ENCODE measurements at places on chromosomes 7 and 10.

- no peak for DNase-seq
Observed at GRCh38 chr10:10811562-10811961, 206.1 kb upstream of the CELF2 start.

- DNase-seq, result no peak
Observed at GRCh38 chr7:86932038-86932512, 127.4 kb downstream of the ELAPOR2 start.

DNA sequence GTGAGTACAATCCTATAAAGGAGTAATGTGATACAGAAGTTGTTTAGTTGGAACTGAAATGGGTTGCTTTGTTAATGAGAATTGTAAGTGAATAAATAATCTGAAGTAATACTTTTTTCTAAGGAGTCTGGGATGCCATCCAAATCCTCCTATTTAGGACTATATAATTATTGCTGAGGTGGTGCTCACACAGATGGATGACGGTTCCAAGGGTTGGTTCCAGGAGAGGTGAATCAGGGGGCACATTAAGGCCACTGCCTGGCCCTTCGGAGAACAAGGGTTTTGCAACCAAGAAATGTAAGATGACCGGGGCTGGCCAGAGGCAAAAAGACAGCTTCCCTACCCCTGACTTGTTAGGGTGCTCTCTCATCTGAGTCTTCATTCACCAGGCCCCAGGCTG is 352.7 kb downstream of the PHTF2 start:
- no peak for DNase-seq

GRCh38 chr7:135370656-135371055 is 137.0 kb downstream of the STRA8 start:
- no peak for DNase-seq

DNA sequence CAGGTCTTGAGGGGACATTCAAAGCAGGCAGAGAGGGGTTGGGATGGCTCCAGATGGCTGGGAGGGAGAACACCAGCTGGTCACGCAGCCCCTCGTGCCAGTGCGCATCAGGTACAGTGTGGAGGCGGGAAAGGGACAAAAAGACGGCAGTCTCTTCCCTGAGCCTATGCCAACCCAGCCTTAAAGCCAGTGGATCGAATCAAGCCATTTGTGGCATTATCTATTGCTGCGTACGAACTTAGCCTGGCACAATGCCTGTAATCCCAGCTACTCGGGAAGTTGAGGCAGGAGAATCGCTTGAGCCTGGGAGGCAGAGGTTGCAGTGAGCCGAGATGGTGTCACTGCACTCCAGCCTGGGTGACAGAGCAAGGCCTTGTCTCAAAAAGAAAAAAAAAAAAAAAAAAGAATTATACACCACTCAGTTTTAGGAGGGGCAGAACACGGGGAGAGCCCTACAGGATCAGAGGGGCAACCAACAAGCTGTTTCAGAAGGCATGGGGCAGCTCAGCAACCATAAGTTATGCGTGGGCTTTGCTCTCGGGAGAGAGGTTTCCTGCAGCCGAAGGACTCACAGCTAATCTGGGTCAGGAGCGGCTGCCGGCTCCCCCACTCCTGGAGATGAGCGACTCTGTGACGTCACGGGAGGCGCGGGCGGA is 356 bp upstream of the NDUFB2 start:
- DNase-seq, result peak; percentile 87

DNA sequence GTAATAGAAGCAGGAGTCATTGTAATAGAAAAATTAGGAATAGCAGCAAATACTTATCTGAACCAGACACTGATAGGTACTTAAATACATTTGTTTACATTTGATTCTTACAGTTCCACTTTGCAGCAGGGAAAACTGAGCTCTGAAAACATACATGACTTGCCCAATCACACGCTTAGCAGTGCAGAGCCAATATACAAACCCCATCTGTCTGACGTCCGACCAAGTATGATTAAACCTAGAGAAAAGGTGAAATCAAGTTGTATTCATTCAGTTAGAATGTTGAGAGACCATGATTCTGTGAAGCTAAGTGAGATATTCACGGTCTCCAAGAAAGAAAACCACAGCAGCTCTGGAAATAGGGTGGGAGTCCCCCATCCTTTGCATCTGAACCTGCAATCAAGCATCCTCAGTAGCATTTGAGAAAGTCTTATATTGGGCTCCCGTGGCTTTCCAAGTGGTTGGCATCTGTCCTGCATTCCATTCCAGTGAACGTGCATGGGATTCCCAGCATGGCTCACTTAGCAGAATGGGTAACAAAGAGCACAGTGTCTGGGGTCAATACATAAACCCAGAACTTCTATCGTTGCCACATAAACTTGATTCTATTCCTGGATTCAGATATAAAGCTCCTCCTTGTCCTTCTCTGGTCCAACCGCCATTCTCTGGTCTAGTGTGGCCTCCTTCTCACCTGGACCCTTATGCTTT is 148.7 kb upstream of the RSU1 start:
- no peak for DNase-seq

- no peak for DNase-seq
Observed at GRCh38 chr7:151195616-151196450, 8.8 kb upstream of the ASB10 start.

- no peak for DNase-seq
Observed at GRCh38 chr10:100656454-100656853, 88.9 kb upstream of the PAX2 start.

- peak; percentile 47 for DNase-seq
Observed at GRCh38 chr10:133379152-133379800, at the start of gene PAOX. TSS of gene PAOX (plus strand) at chr10:133379262. CDS start at chr10:133379317, 55 bp downstream.

DNA sequence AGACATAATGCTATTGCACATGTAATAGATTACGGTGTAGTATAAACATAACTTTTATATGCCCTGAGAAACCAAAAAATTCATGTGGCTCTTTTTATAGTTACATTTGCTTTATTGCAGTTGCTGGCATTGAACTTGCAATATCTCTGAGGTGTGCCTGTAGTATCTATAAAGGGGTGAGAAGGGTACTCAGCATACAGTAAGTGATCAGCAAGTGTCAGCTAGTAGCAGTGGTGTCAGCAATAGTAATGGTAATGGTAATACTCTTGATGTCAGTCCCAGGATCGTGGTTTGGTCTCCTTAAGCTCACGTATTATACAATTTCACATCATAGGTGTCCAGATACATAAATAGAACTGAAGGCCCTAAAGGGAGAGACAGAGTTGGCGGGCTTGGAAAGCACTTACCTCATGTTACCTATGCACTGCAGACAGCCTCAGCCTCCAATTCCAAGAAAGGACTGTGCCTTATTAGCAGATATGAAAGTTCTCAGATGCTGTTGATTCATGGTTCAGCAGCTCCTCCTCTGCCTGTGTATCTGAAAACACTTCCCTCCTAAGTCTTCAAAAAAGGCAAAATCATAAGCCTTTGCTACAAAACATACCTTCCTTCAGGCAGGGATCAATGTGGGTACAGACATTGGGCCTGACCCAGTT is 6.6 kb upstream of the GIMAP7 start:
- DNase-seq, result no peak

- DNase-seq, result no peak
Observed at GRCh38 chr10:63382066-63382465, 83.7 kb downstream of the JMJD1C start.

GRCh38 chr10:12156367-12157123 is 27.1 kb downstream of the SEC61A2 start:
- DNase-seq, result no peak
